Stimulated activated CD4-positive, alpha-beta T cell treated with anti-CD3 and anti-CD28 coated beads, Interleukin-1b, Interleukin-23, amount 100 ng/mL, for 24 hours (primary cell): ENCODE measurements at places on chromosomes 4 and X.

DNA sequence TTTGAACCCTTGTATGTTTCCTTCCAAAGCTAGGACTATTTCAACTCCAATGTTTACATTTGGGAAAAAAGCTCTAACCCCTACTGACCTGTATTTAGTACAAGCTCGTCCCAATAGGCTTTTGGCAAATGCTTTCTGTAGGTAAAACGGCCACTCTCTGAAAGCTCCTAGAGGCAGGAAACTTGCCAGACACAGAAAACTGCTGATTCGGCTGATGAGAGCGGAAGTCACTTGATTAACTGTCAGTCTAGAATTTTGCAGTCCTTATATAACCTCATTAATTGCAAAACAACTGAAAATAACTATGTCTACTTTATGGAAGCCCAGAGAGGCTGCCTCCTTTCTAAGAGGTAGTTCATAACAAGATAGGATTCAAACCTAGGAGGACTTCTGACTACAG, 108.1 kb downstream of the TSPAN7 start:
- DNase-seq, result no peak

DNA sequence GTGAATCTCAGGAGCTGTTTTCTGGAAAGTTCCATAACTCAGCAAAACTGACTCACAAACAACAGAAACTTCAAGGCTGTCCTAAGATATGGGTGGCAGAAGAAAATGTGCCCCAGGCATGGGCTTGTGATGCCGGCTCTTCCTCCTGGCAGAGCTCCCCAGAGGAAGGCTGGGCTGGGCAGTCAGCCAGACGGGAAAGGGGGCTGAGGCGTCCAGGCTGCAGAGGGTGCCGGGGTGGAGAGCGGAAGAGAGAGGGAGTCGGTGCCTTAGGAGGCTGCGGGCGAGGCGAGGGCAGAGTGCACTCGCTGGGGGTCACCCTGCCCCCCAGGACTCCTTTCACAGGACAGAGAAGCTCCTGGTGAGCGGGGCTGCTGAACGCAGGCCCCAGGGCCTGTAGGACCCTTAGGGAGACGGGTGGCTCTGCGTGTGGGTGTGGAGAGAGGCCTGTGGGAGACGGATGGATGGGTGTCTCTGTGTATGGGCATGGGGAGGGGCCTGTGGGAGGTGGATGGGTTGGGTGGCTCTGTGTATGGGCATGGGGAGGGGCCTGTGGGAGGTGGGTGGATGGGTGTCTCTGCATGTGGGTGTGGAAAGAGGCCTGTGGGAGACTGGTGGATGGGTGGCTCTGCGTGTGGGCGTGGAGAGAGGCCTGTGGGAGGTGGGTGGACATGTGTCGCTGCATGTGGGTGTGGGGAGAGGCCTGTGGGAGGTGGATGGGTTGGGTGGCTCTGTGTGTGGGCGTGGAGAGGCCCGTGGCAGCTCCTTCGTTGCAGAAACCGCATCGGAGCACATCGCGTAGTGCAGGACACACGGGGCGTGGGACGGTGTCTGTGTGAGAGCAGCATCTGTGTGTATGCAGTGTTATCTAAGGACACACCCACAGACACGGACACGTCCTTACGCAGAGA, 15.9 kb downstream of the PCGF3 start:
- DNase-seq, result no peak

DNA sequence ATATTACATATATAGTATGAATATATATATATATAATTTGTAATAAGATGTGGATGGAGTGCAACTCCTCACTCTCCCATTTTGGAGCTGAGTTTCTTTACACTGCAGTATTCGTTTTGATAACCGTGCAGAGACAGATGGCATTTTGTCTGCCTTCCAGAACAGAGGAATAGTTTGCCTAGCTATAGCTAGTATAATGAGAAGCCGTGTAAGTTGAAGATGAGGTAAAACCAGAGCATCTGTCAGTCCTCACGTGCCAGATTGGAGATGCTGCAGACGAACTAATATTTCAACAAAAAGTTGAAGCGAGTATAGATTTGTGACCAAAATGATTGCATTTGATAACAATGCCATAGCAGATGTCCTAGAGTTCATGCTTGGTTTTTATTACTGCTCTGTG, 180.6 kb downstream of the FMR1NB start:
- no peak for DNase-seq

DNA sequence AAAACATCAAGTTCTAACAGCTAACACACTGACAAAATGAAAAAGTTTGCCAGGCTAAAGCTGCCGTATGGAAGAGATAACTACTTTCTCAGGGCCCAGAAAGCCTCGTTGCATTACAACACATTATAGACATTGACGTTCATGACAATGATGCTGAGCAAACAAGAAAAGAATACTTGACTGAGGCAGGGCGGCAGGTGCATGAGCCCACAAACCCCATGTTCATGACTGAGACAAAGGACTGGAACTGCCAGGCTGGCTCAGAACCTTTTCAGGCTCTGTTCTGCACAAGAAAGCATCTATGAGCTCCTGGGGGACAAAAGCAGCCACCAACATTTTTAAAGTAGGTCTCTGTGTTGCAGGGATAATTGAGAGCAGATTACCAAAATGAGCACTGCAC, 13.6 kb downstream of the TLR6 start:
- no peak for DNase-seq

GRCh38 chr4:186021461-186022167, 47.3 kb upstream of the TLR3 start:
- no peak for DNase-seq

GRCh38 chrX:120463241-120463640, 5.9 kb downstream of the LAMP2 start:
- DNase-seq, result no peak

DNA sequence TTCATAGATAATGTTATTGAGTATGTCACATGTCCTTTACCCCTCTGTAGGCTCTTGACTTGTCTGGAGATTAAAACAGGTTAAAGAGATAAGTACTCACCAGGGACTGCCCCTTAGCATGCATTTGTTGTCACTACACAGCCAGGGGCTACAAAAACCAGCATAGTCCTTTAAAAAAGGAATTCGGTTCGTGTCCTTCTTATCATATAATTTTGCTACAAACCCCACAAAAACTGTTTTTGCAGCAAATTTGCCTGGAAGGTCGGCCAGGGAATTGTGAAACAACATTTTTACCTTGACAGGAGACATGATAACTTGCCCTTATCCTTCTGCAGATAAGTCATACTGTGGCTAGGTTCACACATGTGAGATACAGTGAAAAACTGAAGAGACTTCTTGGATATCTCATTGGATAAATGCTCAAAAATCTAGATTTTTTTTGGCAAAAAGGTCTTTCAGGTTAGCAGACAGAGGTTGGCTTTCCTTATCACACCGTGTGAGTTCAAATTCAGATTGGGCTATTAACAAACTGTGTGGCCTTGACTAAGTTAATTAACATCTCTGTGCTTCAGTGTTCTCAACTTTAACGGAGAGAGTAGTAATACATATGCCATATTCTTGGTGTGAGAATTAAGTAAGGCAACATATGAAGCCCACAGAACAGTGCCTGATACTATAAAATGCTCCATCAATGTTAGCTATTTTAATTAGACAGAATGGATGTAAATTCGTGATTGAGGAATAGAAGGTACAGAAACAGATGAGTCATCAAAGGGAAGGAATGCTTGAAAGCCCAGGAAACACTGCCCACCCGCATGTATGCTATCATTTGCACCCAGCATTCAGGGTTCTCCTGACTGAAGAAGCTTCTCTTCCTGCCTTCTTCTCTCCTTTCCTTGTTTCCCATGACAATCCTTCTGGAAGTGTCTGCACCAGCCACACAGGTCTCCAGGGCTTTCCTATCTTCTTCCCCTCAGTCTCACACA, 30.0 kb downstream of the FAM9C start:
- DNase-seq, result no peak

DNA sequence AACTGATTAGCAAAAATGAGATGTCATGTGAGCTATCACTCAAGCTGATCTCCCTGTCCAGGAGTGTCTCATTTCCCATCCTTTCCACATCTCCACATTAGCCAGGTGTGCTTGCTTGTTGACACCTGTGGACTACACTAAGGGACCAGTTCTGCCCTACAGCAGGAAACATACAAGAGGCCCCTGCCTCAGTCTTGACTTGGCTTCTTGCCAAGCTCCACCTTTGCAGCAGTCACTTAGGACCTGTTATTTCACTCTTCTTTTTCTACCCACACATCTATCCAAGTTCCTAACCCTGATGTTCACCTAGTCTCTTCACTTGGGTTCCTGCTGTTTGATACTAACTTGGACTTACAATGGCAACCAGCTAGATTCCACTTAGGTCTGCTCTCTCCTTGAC, 13.2 kb downstream of the FRMD7 start:
- no peak for DNase-seq

DNA sequence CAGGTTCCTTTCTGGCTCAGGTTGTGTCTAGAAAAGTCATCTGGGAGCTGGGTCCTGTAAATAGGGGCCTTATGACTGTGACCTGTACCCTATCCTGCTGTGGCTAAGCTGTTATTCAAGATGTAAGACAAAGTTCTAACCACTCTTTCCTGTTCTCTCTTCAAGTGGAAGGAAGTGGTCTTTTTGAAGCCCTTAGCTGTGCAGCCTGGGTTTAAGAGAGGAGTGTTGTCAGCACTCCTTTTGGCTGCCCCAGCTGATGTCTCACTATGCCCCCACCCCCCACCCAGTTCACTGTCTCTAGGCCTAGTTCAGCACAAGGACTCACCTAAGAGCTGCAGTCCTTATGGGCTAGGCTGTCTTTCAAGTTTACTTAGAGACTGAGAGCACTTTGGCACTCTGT, 1069.5 kb downstream of the FAM133A start:
- DNase-seq, result no peak

DNA sequence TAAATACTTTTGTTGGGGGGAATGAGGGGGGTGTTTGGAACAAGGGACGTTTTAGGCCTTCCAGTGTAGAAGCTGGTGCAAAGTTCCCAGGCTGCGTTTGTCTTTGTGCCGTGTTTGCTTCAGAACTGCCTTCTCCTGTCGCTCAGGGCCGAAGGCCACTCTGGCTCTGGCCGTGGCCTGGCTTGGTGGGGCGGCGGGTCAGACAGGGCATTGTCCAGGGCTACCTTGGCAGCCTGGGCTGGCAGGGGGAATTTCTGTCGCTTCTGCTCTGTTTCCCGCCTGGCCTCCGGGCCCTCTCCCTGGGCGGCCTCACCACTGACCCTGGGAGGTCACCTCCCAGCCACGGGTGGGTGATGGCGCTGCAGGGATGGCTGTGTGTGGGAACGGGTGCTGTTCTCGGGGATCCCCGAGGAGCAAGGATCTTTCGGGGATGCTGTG, 140.0 kb downstream of the COL4A6 start:
- DNase-seq, result no peak

- no peak for DNase-seq
These were observed 135.2 kb downstream of the STK32B start for GRCh38 chr4:5186271-5187064.
